ENCODE measurements at places on chromosomes 3 and 15.

GRCh38 chr3:73734211-73735089 is 109.7 kb upstream of the PDZRN3 start:
- no peak for DNase-seq

DNA sequence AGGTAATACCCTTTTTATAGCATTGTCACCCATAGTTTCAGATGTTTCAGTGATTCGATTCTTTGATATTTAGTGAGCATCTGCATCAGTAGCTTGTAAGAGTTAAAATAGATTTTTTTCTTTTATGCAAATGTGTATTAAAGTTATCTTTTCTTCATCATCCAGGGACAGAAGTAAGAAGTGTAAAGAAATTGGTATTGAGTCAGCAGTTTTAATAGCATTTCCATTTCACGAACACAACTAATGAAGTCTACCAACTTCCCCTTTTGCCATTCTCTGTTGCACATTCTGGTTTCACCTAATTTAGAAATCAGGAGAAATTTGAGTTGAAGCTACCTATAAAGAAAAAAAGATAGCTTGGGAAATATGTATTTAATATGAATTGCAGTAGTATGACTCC is 127.9 kb downstream of the ROBO1 start:
- no peak for DNase-seq

GRCh38 chr3:109863701-109864100 is 526.4 kb upstream of the DPPA4 start:
- DNase-seq = no peak

DNA sequence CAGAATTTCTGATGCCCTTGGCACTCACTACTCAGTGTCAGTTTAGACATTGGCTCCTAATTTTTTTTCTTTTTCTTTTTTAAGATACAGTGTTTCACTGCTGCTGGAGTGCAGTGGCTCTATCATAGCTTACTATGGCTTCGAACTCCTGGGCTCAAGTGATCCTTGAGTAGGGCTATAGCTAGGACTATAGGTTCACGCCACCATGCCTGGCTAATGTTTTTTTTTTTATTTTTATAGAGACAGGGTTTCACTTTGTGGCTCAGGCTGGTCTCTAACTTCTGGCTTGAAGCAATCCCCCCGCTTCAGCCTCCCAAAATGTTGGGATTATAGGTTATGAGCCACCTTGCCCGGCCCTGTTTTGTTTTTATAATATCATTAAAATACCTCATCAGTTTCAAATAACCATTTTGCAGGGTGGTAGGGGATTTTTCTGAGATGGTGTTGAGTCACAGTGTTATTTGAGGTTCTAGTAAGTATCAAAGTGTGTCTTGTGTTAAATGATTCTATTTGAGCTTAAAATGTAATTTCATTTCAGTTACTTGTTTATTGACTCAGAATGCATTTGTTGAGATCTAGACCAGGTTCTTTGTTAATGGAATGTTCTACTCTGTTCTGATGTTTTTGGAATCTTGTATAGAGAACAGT is 7.0 kb downstream of the FNDC3B start:
- no peak for DNase-seq

DNA sequence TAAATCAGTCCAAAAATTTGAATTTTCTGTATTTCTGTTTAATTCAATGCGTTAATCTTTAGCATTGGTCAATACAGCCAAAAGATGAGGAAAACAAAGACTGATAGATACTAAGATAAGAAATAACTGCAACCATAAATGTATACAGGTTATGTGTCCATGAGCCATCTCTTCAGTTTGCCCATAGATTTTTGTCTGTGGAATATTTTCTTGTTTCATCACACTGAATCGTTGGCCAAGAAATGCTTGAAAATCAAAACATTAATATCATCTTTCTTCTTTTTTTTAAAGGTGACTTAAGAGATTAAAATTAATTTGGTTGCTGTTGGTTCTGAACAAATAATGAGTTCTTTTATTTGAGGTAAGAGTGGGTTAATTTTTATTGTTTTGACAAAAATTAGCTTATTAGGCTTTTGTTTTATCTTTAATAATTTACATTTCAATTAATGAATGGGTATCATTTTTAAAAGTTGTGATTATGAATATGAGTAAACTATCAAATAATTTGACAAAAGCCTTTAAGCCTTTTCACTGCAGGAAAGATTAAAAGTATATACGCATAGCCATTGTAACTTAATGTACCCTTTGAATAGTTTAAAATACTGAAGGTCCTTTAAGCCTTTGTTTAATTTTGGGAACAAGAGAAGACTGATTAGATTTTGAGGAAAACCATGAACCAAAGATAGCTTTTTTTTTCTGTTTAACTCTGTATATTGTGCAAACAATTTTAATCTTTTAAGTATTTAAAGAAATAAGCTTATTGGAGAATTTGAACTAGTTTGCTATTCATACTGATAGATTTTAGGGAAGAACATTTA is 14.7 kb upstream of the CHD2 start:
- no peak for DNase-seq

- DNase-seq = no peak
Measured at GRCh38 chr3:133283958-133284807, 115.7 kb upstream of the BFSP2 start.

GRCh38 chr3:63970631-63971475 is 52.4 kb downstream of the PSMD6 start:
- DNase-seq = no peak

DNA sequence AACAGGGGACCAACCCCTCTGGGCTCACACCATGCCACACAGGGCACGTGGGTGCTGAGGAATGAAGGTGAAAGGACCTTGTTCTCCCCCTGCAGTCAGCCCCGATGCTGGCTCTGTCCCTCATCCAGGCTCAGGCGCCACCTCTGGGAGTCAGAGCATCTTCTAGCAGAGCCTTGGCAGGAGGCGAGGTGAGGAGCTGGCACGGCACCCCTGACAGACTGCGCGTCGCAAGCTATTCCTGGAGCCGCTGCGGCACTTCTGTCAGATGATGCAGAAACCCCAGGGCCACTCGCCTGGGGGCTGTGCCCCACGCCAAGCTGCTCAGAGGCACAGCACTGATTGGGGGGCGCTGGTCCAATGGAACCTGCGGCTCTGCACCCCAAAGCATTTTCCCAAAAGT is 62.0 kb downstream of the MGLL start:
- DNase-seq = no peak

GRCh38 chr15:72722071-72722696 is 36.2 kb downstream of the BBS4 start:
- peak; percentile 47 for DNase-seq

- no peak for DNase-seq
Measured at GRCh38 chr15:48406911-48407310, 75.7 kb downstream of the DUT start.

DNA sequence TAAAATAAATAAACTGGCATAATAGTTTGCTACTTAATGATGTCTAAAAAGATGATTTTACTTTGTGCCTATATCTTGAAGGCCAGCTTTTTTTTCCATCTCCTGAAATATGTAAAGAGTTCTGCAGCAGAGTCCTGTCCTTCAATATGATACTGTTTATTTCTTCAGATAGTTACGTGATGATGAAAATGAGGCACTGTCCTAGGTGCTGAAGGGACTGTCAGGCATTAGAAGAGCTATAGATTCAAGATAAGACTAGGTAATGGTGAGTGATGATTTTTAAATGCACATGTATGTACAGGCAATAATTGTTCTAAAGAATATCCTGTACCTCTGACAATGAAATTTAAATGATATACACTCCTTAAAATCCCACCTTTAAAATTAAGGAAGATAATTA is 326.9 kb upstream of the DNAJC19 start:
- peak; percentile 6 for DNase-seq

DNA sequence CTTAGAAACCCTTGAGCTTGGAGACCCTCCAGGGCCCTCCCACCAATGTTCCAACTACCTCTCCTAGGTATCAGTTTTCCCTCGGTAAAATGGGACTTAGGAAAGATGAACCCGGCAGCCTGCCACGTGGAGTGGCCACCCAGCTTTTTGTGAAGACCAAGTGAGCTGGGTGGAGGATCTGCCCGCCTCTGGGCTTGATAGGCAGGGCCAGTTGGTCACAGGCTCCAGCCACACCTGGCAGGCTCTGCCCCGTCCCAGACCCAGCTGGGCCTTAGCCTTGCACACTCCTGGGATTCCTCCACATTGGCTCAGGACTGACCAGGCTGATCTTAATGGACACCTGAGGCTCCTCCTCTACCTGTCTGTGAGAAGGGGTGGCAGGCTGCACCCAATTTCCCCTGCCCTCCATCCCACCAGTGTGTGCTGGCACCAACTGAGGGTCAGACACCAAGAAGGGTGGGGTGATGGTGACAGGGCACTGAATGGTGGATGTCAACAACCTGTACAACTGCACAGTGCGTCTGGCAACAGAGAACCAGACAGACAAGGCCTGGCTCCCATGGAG is 761 bp upstream of the GRIP2 start:
- no peak for DNase-seq

- peak; percentile 70 for DNase-seq
Measured at GRCh38 chr15:40941528-40942336, 11.5 kb upstream of the CHAC1 start.

GRCh38 chr3:120021523-120021922 is 72.7 kb downstream of the GSK3B start:
- DNase-seq = no peak

DNA sequence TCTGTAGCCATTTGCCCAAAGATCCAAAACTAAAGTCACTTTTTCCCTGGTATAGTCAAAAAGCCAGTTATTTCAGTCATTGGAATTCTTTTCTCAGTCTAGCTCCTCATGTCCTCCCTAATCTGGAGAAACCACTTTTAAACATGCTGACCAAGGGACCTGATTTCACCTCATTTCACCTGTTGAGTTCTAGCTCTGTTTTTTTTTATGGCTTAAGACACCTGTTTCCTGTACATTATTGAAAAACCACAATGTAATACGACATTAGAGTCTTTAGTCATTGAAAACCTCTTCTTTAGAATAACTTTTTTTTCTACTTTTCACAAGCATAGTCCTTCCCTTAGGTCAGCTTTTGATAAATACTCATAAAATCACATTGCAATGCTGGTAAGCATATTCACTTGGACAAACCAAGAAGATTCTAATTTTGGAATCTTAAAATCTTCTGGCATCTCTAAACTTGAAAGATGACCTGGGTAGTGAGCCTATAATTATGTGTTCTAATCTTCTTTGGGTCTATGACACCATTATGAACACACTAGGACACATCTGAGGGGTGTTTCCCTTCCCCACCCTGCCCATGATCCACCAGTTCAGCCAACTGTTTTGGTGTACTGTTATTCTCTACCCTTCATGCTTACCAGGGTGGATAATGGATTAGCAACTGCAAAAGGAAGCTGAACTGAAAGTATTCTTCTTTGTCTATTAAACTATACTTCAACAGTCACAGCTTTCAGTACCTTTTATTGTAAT is 103.5 kb upstream of the FXR1 start:
- no peak for DNase-seq

DNA sequence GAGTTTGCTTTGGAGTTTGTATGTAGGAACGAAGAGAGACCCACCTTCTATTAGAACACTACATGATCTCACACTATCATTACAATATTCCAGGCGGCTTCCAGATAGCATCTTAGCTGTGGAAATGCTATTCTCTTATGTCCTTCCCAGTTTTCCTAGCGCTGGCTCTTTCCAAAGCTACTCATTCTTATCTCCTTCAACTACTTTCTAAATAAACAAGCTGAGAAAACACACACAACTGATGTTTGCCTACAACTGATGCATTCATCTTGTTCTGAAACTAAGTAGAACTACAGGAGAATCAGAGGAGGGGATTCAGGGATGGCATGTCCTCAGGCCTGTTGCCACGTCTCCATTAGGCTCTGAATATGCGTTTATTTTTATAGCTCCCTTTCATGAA is 108.9 kb downstream of the GREM1 start:
- no peak for DNase-seq

- DNase-seq = no peak
Measured at GRCh38 chr3:101095693-101096430, 102.6 kb upstream of the ABI3BP start.

GRCh38 chr3:160986069-160986468 is 119.1 kb downstream of the B3GALNT1 start:
- no peak for DNase-seq

GRCh38 chr3:37147666-37148065 is 26.7 kb downstream of the LRRFIP2 start:
- DNase-seq = peak; percentile 39

GRCh38 chr3:63656786-63657185 is 4.3 kb downstream of the SNTN start:
- no peak for DNase-seq

- DNase-seq = no peak
Measured at GRCh38 chr3:50294492-50295403, 2.5 kb upstream of the IFRD2 start.

DNA sequence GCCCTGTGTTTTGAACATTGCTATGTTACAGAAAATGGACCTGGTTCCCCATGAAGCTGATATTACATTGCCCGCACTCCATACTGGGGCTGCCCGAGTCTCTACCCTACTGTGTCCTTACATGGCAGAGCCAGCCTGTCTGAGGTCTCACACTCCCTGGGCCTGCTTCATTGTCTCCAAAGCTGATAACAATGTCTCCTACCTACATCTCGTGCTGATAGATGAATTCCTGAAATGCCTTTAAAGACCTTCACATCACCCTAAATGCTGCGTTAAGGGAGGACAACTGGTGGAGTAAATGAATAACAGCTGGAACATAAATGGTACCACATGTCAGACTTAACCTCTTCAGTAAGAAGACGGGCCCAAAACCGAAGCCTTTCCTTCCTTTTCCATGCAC is 62.9 kb upstream of the PTX3 start:
- DNase-seq = no peak

DNA sequence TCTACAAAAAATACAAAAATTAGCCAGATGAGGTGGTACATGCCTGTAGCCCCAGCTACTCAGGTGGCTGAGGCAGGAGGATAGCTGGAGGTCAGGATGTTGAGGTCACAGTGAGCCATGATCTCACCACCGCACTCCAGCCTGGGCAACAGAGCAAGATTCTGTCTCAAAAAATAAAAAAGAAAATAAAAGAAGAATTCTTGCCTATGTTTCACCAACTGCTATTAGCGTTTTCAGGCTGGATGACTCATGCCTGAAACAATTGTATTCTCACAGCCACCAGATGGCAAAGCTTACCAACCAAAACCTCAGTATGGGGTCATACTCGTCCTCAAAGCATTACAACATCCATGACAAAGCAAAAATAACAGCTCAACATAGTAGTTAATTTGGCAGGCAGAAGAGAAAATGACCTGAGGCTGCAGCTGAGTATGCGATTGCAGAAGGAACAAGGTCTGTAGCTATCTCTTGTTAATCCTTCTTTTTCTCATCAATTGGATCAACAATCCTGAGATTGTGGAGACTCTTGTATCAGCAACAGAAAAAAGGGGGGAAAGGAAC is 52.2 kb downstream of the TP53BP1 start:
- DNase-seq = peak; percentile 96

- no peak for DNase-seq
Measured at GRCh38 chr15:48939648-48940047, 24.1 kb downstream of the SHC4 start.

- DNase-seq = peak; percentile 35
Measured at GRCh38 chr3:189229196-189229828, 57.5 kb downstream of the TPRG1 start.
